Right lung (tissue), 10 donors: ENCODE measurements at places on chromosomes 6 and 20. TPM values are rescaled to one million over a fixed set of nuclear protein-coding genes. Genes with fewer than 3 reads are reported as not detected.

- no peak for DNase-seq
These were observed 314.9 kb upstream of the ECI2 start for GRCh38 chr6:4450237-4450636.

GRCh38 chr6:142026471-142026870 is 106.3 kb upstream of the GJE1 start:
- no peak for DNase-seq

TCP11 gene
- polyA plus RNA-seq, result 0.72 TPM

SEMG2 gene
- polyA plus RNA-seq, result not detected

SRSF12 gene
- polyA plus RNA-seq, result 7.8 TPM
